Caco-2 (cell line): ENCODE measurements at places on chromosomes 16 and 17.

GRCh38 chr17:61782683-61783082 lies 80.6 kb downstream of the BRIP1 start:
- no peaks in the 10 kb centered on the region for H3K4me1 ChIP-seq
- H3K36me3 ChIP-seq = no peaks in the 10 kb centered on the region
- H3K27ac ChIP-seq = no peak overlapping the region
- H3K4me3 ChIP-seq = no peak overlapping the region

- H3K27ac ChIP-seq = peak overlapping the region; percentile 43
- no peaks in the 10 kb centered on the region for H3K4me1 ChIP-seq
- DNase-seq = no peak
- no peaks in the 10 kb centered on the region for H3K36me3 ChIP-seq
- no peak overlapping the region for H3K4me3 ChIP-seq
Observed at GRCh38 chr16:30473231-30474073, 910 bp downstream of the ITGAL start.

GRCh38 chr17:30176855-30177254 lies 58.6 kb downstream of the SLC6A4 start:
- H3K27ac ChIP-seq = no peak overlapping the region
- no peak overlapping the region for H3K4me3 ChIP-seq
- no peaks in the 10 kb centered on the region for H3K4me1 ChIP-seq

GRCh38 chr16:84298376-84298899 lies 3.8 kb downstream of the WFDC1 start:
- H3K27me3 ChIP-seq = no peaks in the 10 kb centered on the region; the same call in 1 of the 2 replicates
- H3K4me1 ChIP-seq = 0 out of 2 replicates have a peak, but pooled peaks cover 10% of the 10 kb centered on the region
- no peak overlapping the region for H3K4me3 ChIP-seq
- DNase-seq = no peak
- H3K36me3 ChIP-seq = no peaks in the 10 kb centered on the region

DNA sequence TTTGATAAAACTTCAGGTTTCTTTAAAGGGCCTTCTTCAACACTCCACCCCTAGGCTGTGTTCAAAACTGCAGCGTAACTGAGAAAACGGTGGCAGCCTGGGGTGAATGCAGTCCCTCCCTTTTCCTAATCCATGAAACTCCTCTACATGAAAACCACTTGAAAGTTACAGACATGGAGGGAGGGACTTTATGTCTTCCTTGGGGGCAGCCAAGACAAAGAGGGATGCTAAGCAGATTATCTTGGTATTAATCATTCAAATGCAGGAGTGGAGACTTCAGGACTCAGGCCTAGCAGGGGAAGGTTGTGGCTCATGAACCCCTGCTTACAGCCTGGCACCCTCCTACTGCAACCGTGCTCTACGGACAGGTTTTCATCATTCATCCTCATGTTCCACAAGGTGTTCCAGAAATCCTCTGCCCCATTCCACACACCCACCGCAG lies 46.8 kb downstream of the RNF112 start:
- H3K36me3 ChIP-seq = no peaks in the 10 kb centered on the region
- no peaks in the 10 kb centered on the region for H3K27me3 ChIP-seq
- no peak overlapping the region for H3K4me3 ChIP-seq
- no peak overlapping the region for H3K27ac ChIP-seq

DNA sequence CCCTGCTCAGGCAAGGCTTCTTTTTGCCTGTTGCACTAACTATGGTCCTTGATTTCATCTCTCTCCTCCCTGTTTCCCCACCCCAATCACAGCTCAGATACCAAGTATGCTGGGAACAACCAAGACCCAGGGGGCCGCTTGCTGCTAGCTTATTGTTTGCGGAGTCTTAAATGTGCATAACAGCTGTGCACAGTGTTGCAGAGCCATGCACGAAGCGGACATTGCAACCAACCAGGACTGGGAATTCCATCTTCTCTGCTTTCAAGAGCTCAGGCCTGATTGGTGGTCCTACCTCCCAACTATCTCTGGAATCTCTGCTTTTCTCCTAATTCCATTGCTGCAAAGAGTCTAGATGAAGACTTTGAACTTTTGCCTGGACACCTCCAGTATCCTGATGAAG lies 281.3 kb upstream of the TNRC6C start:
- no peaks in the 10 kb centered on the region; the same call in 1 of the 2 replicates for H3K27me3 ChIP-seq
- H3K4me3 ChIP-seq = no peak overlapping the region
- DNase-seq = no peak

DNA sequence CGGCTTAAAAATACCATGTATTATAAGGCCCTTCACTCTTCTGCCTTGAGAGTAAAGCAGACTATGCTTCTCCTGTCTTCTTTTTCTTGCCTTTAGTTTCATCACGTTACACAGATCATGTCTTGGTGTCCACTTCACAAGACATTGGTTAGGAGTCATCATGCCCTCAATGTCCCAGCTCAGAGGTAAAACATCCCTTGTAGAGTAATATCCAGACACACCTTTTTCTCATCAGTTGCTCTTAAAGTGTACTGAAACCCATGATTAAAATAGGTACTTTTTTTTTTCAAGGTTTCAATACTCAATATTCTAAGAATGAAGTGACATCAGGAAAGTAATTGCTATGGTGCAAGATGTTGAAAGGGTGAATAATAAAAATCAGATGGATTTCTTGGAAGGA lies 267.8 kb downstream of the PMP22 start:
- no peaks in the 10 kb centered on the region for H3K36me3 ChIP-seq
- no peaks in the 10 kb centered on the region for H3K4me1 ChIP-seq
- no peaks in the 10 kb centered on the region for H3K27me3 ChIP-seq
- no peak overlapping the region for H3K27ac ChIP-seq
- no peak for DNase-seq

- H3K4me1 ChIP-seq = peaks cover 30% of the 10 kb centered on the region
- H3K27ac ChIP-seq = peak overlapping the region; percentile 8
- H3K36me3 ChIP-seq = peaks cover 13% of the 10 kb centered on the region
- no peak for DNase-seq
Observed at GRCh38 chr17:18187821-18188761, 4.5 kb downstream of the ALKBH5 start.

DNA sequence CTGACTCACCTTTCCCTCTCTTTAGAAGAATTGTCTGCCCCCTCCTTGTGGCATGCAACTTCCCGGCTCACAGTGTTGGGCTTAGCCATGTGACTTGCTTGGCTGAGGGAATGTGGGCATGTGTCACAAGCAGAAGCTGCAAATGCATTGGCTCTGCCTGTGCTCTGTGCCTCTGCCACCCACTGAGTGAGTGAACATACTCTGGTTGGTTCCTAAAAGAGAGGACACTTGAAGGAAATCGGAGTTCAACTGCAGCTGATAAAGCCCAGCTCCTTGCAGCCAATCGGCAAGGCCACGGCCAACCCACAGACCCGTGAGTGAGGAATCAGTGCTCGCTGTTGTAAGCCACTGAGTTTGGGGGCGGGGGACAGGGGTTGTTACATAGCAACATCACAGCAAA lies 10.9 kb upstream of the GINS2 start:
- DNase-seq = no peak
- H3K36me3 ChIP-seq = no peaks in the 10 kb centered on the region
- no peaks in the 10 kb centered on the region for H3K27me3 ChIP-seq
- no peak overlapping the region for H3K27ac ChIP-seq
- H3K4me1 ChIP-seq = peaks cover 6% of the 10 kb centered on the region; the same call in 1 of the 2 replicates

DNA sequence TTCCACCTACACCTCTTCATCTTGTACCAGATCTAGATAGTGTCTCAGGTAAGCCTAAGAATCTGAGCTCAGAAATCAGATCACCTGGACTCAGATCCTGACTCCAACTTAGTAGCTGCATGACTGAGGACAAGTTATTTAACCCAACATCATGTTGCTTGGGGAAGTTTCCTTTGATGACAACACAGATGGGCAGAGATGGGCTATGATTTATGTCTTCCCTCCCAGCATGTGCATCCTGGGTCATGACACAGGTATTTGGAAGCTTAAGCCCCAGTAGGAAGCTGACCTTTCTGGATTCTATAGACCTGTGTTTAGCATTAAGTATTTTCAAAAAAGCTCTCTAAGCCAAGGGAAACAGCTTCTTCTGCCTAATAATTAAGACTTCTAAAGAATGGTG lies 12.4 kb upstream of the HEATR6 start:
- H3K27me3 ChIP-seq = no peaks in the 10 kb centered on the region
- no peaks in the 10 kb centered on the region for H3K4me1 ChIP-seq
- no peak overlapping the region for H3K27ac ChIP-seq
- H3K36me3 ChIP-seq = no peaks in the 10 kb centered on the region
- no peak for DNase-seq
- no peak overlapping the region for H3K4me3 ChIP-seq

- H3K27ac ChIP-seq = no peak overlapping the region
- H3K36me3 ChIP-seq = no peaks in the 10 kb centered on the region
- H3K4me3 ChIP-seq = no peak overlapping the region
Observed at GRCh38 chr17:39231091-39231561, 5.4 kb upstream of the STAC2 start.

- no peak overlapping the region for H3K4me3 ChIP-seq
- H3K36me3 ChIP-seq = no peaks in the 10 kb centered on the region
- no peaks in the 10 kb centered on the region for H3K27me3 ChIP-seq
- H3K27ac ChIP-seq = no peak overlapping the region
Observed at GRCh38 chr17:9370467-9370866, 205.2 kb downstream of the STX8 start.

GRCh38 chr17:8869114-8869815 lies 1.8 kb upstream of the PIK3R6 start:
- no peaks in the 10 kb centered on the region for H3K36me3 ChIP-seq
- H3K4me1 ChIP-seq = peaks cover 18% of the 10 kb centered on the region
- no peak overlapping the region for H3K27ac ChIP-seq
- DNase-seq = no peak

DNA sequence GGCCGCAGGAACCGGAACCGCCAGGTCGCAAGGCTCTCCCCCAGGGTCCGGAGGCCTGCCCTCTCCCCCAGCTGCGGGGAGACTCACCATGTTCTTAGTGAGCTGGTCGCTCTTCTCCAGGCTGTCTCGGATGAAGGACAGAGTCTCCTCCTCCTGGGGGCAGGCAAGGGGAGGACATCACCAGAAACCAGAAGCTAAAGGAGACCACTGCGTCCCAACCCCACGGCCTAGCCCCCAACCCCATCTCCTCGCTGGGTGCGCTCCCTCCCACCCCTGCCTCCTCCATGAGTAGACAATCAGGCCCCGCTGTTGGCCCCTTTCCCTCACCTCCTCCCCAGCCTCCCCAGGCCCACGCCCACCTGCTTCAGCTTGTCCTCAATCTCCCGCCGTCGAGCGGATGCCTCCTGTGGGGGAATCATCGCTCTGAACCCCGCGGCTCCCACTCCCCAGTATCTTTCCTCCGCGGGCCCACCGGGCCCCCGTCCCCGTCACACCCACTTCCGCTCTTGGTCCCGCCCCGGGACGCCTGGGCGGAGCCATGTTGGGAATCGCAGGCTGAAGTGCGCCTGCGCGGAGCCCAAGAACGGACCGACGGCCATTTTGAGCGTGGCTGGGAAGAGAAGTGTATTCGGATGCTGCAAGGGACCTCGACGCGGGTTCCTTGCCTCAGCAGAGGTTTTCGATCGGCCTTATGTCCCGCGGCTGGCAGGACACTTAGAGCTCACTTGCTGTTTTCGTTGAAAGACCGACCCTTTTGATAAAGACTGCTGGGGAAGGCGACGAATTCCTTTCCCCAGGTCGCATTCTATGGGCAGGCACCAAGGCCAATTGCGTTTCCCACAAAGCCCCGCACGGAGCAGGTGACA lies at the start of gene EXOC7:
TSS of gene EXOC7 (minus strand) at position 514 of the 866 bp plus-strand sequence. CDS start at position 419, 95 bp downstream.
- no peaks in the 10 kb centered on the region for H3K36me3 ChIP-seq
- H3K27me3 ChIP-seq = no peaks in the 10 kb centered on the region
- peak within 1 kb of the TSS; percentile 91 for H3K27ac ChIP-seq
- H3K4me1 ChIP-seq = peaks cover 28% of the 10 kb centered on the region

- no peak overlapping the region for H3K4me3 ChIP-seq
- H3K27me3 ChIP-seq = no peaks in the 10 kb centered on the region
- no peaks in the 10 kb centered on the region for H3K36me3 ChIP-seq
- DNase-seq = no peak
- H3K4me1 ChIP-seq = no peaks in the 10 kb centered on the region
Observed at GRCh38 chr17:68624381-68624780, 23.2 kb upstream of the FAM20A start.

- no peaks in the 10 kb centered on the region for H3K36me3 ChIP-seq
- no peaks in the 10 kb centered on the region for H3K27me3 ChIP-seq
- H3K4me1 ChIP-seq = peaks cover 15% of the 10 kb centered on the region
- no peak overlapping the region for H3K27ac ChIP-seq
- H3K4me3 ChIP-seq = peak overlapping the region; percentile 13; the same call in 1 of the 2 replicates
Observed at GRCh38 chr17:80491478-80492342, 15.3 kb upstream of the NPTX1 start.

GRCh38 chr16:77781091-77781490 lies 7.3 kb upstream of the VAT1L start:
- DNase-seq = no peak
- 0 out of 2 replicates have a peak, but pooled peaks cover 3% of the 10 kb centered on the region for H3K4me1 ChIP-seq
- no peaks in the 10 kb centered on the region for H3K27me3 ChIP-seq

DNA sequence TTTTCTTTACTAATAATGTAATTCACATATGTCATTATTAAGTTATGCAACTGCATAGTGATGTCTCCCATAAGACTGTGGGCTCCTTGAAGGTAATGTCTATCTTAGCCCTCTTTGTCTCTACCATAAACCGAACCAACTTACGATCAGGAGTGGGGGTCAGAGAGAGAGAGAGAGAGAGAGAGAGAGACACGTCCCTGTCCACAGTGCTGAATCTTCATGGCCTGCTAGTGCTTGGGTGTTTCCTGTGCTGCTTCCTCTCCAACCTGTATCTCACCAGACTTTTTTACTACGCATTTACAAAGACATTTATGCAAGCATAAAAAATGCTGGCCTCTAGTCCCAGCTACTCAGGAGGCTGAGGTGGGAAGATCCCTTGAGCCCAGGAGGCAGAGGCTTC lies 52.2 kb upstream of the HAPSTR1 start:
- DNase-seq = no peak
- no peaks in the 10 kb centered on the region for H3K36me3 ChIP-seq
- no peak overlapping the region for H3K27ac ChIP-seq
- no peak overlapping the region for H3K4me3 ChIP-seq

- no peaks in the 10 kb centered on the region for H3K4me1 ChIP-seq
- no peaks in the 10 kb centered on the region for H3K36me3 ChIP-seq
- DNase-seq = no peak
- no peaks in the 10 kb centered on the region for H3K27me3 ChIP-seq
- no peak overlapping the region for H3K4me3 ChIP-seq
Observed at GRCh38 chr16:77711775-77712174, 10.5 kb upstream of the NUDT7 start.

DNA sequence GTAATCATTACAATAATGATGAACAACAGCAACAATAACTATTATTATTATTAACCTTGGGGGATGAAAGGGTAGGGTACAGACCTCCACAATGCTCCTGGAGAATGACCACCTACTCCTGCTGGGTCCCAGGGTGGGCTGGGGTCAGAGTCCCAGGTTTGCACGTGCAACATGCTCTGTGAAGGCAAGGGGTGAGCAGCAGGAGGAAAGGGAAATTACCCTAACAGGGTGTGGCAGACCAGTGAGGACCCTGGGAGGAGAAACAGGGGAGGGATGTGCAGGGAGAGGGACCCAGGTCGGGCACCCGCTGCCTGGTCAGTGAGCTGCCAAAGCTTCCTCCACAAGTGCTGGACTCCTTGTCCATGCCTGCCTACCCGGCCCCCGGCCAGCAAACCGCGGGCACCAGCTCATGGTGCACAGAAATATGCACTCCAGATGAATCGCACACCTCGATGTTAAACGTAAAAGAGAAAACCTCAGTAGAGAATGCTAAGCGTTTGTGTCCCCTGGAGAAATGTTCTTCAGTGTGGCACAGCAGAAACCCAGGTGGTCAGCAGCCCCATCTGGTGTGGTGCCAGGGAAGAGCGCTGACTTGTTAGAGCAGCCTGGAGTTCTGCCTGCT lies 767.1 kb downstream of the KCNJ18 start:
- H3K27me3 ChIP-seq = no peaks in the 10 kb centered on the region
- no peak overlapping the region for H3K27ac ChIP-seq
- DNase-seq = no peak
- H3K4me3 ChIP-seq = no peak overlapping the region

GRCh38 chr16:9909072-9909825 lies 273.0 kb downstream of the GRIN2A start:
- H3K4me3 ChIP-seq = no peak overlapping the region
- DNase-seq = no peak
- H3K27me3 ChIP-seq = no peaks in the 10 kb centered on the region
- no peaks in the 10 kb centered on the region for H3K36me3 ChIP-seq
- no peak overlapping the region for H3K27ac ChIP-seq
- H3K4me1 ChIP-seq = no peaks in the 10 kb centered on the region
